ENCODE measurements at places on chromosomes 3 and 15.

DNA sequence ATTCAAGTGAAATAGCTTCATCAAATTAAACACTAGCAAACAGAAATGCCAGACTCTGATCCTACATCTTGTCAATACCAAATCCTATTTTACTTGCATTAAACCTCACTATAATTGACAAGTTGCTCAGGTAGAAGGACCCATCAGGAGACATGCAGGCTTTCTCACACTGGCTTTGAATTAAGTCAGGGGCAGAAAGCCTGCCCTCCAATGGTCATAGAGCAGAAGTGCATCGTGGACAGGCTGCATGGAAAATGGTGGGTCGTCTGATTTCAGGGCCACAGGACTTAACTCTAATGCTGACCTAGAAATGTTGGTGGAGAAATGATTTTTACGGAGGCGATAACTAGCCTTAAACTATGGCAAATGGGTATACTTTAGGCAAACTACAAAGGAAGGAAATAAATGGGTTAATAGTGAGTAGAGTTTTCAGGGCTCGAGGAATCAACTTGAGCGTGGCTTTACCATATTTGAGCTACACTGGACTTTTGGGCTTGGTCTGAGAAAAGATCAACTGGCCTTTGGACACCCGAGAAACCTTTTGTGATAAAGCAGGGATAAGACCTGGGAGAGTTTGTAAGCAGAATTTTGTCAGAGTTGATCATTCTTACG is 283.9 kb downstream of the GRM7 start:
- no peak for DNase-seq

DNA sequence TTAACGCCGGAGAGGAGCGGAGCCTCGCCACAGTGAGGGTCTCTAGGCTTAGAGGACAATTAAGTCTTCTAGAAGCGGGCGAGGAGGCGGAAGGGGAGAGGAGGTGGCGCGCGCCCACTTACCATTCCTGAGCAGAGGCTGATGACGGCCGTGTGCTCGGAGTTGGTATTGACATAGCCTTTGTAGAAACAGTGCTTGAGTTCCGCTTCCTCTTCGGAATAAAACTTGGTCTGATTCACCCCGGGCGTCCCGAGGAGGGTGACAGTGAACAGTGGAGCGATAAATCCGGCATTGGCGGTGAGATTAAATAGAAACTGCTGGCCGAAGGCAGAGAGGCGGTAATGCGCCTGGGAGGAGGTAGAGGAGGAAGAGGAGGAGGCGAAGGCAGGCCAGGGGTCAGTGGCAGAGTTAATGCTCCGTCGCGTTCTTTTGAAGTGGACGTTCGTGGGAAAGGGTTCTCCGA is 1.3 kb downstream of the ADAMTS9 start:
- DNase-seq = no peak

DNA sequence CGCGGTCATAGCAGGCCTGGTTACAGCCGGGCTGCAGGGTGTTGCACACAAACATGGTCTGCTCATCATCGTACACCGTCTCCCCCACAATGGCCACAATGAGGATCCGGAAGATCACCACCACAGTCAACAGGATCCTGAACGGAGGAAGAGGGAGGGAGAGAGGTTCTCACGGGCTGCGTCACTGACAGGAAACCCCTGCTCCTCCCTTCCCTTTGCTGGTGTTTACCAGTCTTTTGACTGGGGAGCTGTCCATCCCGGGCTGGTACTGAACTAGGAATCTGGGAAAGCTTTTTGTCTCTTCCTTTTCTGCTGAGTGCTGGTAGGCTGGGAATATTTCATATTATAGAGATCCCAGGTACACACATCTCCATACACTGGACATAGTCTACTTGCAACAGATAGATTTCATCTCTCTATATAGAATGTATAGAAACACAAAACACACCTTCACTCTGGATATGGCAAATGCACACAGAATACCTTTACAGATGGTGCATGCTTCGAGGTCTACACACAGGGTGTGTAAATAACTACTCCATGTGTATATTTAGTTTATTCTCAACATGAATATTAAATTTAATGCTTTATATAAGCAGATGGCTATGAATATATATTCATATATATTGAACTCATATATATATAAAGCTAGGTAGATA is 1.4 kb downstream of the GJD2 start:
- no peak for DNase-seq

DNA sequence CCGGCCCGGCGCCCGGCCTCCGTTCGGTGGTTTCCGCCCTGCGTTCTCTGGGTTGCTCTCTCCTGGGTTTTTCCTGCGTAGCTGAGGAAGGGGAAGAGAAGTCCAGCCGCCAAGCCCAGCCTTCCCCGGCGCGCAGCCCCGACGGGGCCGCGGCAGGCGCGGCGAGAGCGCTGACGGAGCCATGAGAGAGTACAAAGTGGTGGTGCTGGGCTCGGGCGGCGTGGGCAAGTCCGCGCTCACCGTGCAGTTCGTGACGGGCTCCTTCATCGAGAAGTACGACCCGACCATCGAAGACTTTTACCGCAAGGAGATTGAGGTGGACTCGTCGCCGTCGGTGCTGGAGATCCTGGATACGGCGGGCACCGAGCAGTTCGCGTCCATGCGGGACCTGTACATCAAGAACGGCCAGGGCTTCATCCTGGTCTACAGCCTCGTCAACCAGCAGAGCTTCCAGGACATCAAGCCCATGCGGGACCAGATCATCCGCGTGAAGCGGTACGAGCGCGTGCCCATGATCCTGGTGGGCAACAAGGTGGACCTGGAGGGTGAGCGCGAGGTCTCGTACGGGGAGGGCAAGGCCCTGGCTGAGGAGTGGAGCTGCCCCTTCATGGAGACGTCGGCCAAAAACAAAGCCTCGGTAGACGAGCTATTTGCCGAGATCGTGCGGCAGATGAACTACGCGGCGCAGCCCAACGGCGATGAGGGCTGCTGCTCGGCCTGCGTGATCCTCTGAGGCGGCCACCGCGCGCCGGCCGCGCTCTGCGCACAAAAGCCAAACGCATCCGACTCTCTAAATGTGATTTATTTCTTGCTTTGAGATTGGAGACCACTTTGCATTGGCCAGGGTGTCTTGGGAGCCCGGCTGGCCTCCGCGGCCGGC is 727 bp downstream of the RAP2B start:
- no peak for DNase-seq

- no peak for DNase-seq
Measured at GRCh38 chr3:130839813-130840212, 54.1 kb upstream of the ATP2C1 start.

All from activated T-helper 1 cell treated with anti-CD3 and anti-CD28 coated beads, Interleukin-12 subunit alpha, Interleukin-12 subunit beta, Interleukin-2, Interleukin-4 antibody, amounts not matched to agents 30 ng/mL and 10 ng/mL and 1 ng/mL, durations not matched to agents 14 hours and 24 hours and 36 hours (primary cell).